ENCODE measurements at places on chromosomes 13 and 19.
A peak's percentile ranks its signal among the peaks of the same experiment; 100 is the strongest.

DNA sequence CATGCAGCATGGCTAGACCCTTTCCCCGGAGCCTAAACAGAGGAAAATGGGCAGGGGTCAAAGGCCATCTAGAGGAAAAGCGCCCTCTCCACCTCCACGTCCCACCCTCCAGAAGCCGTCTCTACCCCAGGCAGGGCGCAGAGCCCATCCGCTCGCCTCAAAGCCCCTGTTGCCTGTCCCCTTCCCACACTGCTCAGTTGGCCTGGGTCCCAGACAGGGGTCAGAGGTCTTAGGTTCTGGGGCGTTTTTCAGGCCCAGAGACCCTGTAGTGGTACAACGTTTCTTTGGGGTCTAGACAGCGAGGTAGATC lies 285 bp downstream of the TMEM143 start:
- DNase-seq: no peak

DNA sequence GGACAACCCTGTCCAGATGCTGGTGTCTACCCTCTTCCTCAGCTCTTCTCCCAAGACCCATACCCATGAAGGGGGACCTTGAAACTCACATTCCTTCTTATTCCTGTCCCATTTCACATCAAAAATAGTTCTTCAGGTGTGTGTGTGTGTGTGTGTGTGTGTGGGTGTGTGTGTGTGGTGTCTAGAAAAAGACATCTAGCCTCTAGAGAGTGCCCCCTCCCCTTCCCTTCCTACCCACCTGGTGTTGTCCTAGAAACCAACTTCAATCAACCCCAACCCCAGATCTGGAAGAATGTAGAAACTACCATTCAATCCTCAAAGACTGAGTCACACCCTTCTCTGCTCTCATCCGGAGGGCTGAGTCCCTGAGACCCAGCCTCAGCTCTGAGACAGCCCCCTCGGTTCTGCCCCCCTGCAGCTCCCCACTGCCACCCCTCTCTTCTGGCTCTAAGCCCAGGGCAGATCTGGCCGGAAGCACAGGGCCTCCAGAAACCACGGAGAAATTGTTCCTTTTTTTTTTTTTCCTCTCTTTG lies 3.5 kb downstream of the KCNN4 start:
- peak; percentile 58 for DNase-seq

GRCh38 chr19:34305221-34306083 lies 51.1 kb downstream of the GARRE1 start:
- no peak for DNase-seq

DNA sequence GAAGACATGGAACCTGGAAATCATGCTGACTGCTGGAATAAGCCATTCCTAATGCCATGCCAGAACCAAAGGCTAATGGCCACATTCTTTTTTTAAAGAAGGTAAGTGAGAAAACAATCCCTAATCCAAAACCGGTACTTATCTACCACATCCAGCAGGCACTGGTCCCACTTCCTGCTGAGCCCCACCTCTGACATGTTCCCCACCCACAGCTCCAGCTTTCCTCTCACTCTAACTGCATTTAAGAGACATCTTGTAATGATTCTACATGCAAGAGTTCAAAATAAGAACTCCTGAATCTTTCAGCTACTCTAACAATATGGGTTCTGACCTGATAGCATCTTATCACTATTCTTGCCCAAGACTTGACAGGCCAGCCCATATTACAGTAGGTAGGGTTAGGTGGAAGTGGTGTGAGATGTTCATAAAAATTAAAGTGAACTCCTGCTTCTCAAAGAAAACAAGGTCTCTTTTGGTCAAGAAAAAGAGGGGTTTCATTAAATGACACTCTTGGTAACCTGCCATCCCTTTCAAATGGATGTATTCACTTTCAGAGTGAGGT lies 41.9 kb downstream of the N4BP2L2 start:
- DNase-seq: no peak

GRCh38 chr13:28582892-28583240 lies 76.1 kb upstream of the POMP start:
- no peak for DNase-seq
